G401 (cell line): ENCODE measurements at places on chromosomes 6 and 20. TPM values are rescaled to one million over a fixed set of nuclear protein-coding genes. Genes with fewer than 3 reads are reported as not detected.

- no peak for DNase-seq
Observed at GRCh38 chr20:60137657-60138245, 179.5 kb downstream of the CDH26 start.

Gene HMGN4
- total RNA-seq, result 140 and 145 TPM in 2 replicates

- no peak for DNase-seq
Observed at GRCh38 chr6:135842618-135843392, 8.7 kb upstream of the PDE7B start.

Gene DAAM2
- total RNA-seq, result under 0.01 and 1.1 TPM in 2 replicates

Gene ADGRF5
- total RNA-seq, result not detected in 2 replicates

Gene TOMM6
- total RNA-seq, result 199 and 283 TPM in 2 replicates

DNA sequence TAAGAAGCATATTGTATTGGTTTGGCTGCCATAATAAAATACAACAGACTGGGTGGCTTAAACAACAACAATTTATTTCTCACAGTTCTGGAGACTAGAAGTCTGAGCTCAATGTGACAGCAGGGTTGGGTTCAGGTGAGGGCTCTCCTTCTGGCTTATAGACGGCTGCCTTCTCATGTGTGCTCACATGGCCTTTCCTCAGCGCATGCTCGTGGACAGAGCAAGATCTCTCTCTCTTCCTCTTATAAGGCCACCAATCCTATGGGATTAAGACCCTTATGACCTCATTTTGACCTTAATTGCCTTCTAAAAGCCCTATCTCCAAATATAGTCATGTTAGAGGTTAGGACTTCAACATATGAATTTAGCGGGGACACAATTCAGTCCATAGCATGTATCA lies 32.4 kb upstream of the GFOD1 start:
- DNase-seq, result no peak

DNA sequence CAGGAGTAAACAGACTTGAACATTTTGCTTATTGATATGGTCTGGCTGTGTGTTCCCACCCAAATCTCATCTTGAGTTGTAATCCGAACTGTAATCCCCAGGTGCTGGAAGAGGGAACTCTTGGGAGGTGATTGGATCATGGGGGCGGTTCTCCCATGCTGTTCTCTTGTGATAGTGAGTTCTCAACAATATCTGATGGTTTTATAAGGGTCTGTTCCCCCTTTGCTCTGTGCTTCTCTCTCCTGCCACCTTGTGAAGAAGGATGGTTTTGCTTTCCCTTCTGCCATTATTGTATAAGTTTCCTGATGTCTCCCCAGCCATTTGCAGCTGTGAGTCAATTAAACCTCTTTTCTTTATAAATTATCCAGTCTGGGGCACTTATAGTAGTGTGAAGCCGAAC lies 40.0 kb downstream of the MYLIP start:
- peak; percentile 11 for DNase-seq

GRCh38 chr6:38527371-38527770 lies 112.4 kb downstream of the BTBD9 start:
- DNase-seq, result no peak

Gene SFTA2
- not detected in 2 replicates for total RNA-seq

Gene PGC
- total RNA-seq, result not detected in 2 replicates

Gene TFAP2D
- not detected in 2 replicates for total RNA-seq

DNA sequence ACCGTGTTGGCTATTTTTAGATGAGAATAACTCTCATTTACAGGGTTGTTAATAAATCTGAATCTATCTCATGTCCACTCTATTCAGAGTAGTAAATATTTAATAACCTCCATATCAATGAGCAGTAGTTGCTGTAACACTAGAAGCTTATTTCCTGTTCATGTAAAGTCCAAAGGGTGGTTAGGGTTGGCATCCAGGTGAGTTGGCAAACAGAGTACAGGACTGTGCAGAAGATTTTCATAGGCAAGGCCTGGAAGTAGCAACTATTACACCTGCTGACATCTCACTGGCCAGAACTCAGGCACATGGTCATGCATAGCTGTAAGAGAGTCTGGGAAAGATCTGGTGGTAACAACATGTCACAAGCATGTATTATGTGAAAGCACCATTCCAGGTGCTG lies 147.5 kb downstream of the PHF3 start:
- DNase-seq, result no peak

Gene ARHGAP18
- 15.4 and 20.7 TPM in 2 replicates for total RNA-seq
